ENCODE measurements at places on chromosomes 4 and X. TPM values are rescaled to one million over a fixed set of nuclear protein-coding genes. Genes with fewer than 3 reads are reported as not detected.
A peak's percentile ranks its signal among the peaks of the same experiment; 100 is the strongest.

GRCh38 chr4:7770224-7771050 is 169.2 kb downstream of the AFAP1 start:
- H3K4me3 ChIP-seq: no peak overlapping the region
- H3K36me3 ChIP-seq: no peaks in the 10 kb centered on the region
- H3K4me1 ChIP-seq: peaks cover 19% of the 10 kb centered on the region
- no peaks in the 10 kb centered on the region for H3K27me3 ChIP-seq

GRCh38 chr4:54553001-54553400 is 104.8 kb upstream of the KIT start:
- no peak overlapping the region for H3K27ac ChIP-seq
- DNase-seq: no peak
- no peaks in the 10 kb centered on the region for H3K36me3 ChIP-seq
- H3K4me3 ChIP-seq: no peak overlapping the region

GRCh38 chr4:100289946-100290345 is 99.7 kb upstream of the DDIT4L start:
- no peaks in the 10 kb centered on the region for H3K36me3 ChIP-seq
- no peak for DNase-seq

- DNase-seq: no peak
- H3K27ac ChIP-seq: no peak overlapping the region
- H3K36me3 ChIP-seq: no peaks in the 10 kb centered on the region
- H3K27me3 ChIP-seq: no peaks in the 10 kb centered on the region
- no peaks in the 10 kb centered on the region for H3K4me1 ChIP-seq
Observed at GRCh38 chr4:53778155-53778554, 186.9 kb upstream of the LNX1 start.

GRCh38 chr4:108492816-108493595 is 127.4 kb upstream of the RPL34 start:
- no peaks in the 10 kb centered on the region for H3K36me3 ChIP-seq
- H3K4me1 ChIP-seq: no peaks in the 10 kb centered on the region
- no peaks in the 10 kb centered on the region for H3K27me3 ChIP-seq
- H3K27ac ChIP-seq: no peak overlapping the region

DNA sequence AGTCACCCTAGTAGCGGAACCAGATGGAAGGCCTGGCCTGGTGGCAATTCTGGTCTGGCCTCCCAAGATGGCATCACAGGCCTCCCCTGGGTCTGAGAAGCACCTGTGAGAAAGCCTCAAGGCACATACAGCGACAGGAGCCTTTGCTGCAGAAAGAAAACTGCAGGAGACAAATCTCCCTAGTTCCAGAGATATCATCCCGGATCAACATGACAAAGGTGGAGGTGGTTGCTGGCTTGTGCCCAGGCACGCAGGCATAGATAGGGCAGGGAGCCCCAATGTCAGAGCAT is 93.6 kb downstream of the BCOR start:
- no peak for DNase-seq
- peaks cover 48% of the 10 kb centered on the region for H3K27me3 ChIP-seq
- no peak overlapping the region for H3K4me3 ChIP-seq
- peaks cover 27% of the 10 kb centered on the region for H3K4me1 ChIP-seq
- H3K36me3 ChIP-seq: no peaks in the 10 kb centered on the region

DNA sequence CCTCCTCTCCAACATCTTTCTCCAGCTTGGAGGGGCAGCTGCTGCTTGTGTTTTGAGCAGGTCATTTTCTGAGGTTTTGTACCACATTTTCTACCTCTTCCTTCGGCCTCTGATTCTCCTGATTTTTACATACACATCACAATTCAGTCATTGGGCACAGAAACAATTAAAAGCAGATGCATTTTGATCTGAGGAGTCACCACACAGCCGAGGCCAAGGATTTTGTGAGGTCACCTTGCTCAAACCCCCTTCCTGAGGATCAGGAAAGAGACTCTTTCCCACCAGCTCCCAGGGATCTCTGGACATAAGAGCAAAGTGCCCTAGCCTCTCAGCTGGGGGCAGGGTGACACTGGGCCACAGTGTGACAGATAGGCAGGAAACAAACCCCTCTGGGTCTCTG is 5.4 kb upstream of the FATE1 start:
- DNase-seq: no peak
- no peaks in the 10 kb centered on the region for H3K27me3 ChIP-seq
- no peak overlapping the region for H3K4me3 ChIP-seq
- no peaks in the 10 kb centered on the region for H3K36me3 ChIP-seq
- no peaks in the 10 kb centered on the region for H3K4me1 ChIP-seq
- no peak overlapping the region for H3K27ac ChIP-seq

DNA sequence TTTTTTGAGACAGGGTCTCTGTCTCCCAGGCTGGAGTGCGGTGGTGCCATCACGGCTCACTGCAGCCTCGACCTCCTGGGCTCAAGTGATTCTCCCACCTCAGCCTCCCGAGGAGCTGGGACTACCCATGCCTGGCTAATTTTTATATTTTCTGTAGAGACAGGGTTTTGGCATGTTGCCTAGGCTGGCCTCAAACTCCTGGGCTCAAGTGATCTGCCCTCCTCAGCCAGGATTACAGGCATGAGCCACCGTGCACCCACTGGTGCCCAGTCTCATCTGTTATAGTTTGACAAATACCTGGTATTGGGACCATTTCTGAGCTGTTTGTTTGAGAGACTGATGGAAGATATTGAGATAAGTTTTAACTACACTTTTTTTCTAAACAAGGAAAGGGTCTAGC is 57.5 kb upstream of the SMIM10 start:
- H3K4me1 ChIP-seq: no peaks in the 10 kb centered on the region
- DNase-seq: no peak
- no peaks in the 10 kb centered on the region for H3K36me3 ChIP-seq
- no peak overlapping the region for H3K4me3 ChIP-seq
- no peaks in the 10 kb centered on the region for H3K27me3 ChIP-seq

- H3K27me3 ChIP-seq: no peaks in the 10 kb centered on the region
- no peak for DNase-seq
- H3K27ac ChIP-seq: peak overlapping the region; percentile 62
- H3K36me3 ChIP-seq: no peaks in the 10 kb centered on the region
Observed at GRCh38 chr4:152382057-152382785, 153.7 kb downstream of the FBXW7 start.

DNA sequence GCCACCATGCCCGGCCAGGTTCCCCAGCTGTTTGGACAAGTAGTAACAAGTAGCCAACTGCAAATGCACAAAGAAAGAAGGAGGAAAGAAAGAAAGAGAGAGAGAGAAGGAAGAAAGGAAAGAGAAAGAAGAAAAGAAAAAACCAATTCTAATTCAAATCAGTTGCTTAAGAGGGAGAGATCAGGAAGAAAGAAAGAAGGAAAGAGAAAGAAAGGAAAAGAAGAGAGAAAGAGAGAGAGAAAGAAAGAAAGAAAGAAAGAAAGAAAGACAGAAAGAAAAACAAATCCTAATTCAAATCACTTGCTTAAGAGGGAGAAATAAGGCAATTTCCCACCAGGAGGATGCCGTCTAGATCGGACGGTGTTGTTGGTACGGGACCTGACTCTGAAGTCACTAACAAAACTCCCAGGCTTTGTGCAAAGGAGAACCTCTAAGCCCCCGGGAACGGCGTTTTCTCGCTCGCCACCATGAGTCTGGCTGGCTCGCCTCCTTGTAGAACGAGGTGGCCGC is 95.5 kb upstream of the PPP2R3B start:
- no peak overlapping the region for H3K27ac ChIP-seq
- DNase-seq: no peak
- H3K4me1 ChIP-seq: no peaks in the 10 kb centered on the region

The REPS2 gene
- 0.68 TPM for total RNA-seq

The CAPN6 gene
- total RNA-seq: not detected

The AFP gene
- not detected for total RNA-seq

The CENPVL3 gene
- total RNA-seq: not detected

The PLP1 gene
- not detected for total RNA-seq

Data from T-cell (primary cell).